Trophoblast cell (in vitro differentiated cells and primary cell): ENCODE measurements at places on chromosomes 5 and 9.

DNA sequence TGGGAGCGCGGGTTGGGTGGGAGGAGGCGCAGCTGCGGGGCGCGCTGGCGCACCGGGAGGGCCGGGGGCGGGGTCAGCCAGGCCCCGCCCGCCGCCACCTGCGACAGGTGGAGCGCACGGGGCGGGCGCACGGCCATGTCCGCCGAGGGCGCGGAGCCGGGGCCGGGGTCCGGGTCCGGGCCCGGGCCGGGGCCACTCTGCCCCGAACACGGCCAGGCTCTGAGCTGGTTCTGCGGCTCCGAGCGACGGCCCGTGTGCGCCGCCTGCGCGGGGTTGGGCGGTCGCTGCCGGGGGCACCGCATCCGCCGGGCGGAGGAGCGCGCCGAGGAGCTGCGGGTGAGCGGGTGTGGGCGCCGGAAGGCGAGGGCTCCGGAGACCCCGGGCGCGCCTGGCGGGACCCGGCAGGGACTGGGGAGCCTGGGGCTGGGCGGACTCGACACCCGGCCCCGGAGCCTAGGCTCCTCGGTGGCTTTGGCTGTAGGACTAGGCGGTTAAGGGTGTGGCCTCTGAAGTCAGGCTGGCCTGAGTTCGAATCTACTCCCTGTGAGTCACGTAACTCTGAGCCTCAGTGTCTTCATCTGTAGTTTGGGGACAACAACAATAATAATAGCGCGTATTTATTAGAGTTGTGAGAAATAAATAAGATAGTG is at the start of gene BSPRY:
Gene BSPRY (plus strand): TSS at position 97 of the 650 bp plus-strand sequence. CDS start 39 bp downstream, at position 136.
- peak; percentile 20 for DNase-seq

- no peak for DNase-seq
Measured at GRCh38 chr5:83530193-83530592, 58.6 kb downstream of the VCAN start.

GRCh38 chr5:59140133-59140532 is 557.3 kb downstream of the RAB3C start:
- DNase-seq, result no peak

GRCh38 chr5:51376509-51376908 is 6.7 kb upstream of the ISL1 start:
- DNase-seq, result no peak

DNA sequence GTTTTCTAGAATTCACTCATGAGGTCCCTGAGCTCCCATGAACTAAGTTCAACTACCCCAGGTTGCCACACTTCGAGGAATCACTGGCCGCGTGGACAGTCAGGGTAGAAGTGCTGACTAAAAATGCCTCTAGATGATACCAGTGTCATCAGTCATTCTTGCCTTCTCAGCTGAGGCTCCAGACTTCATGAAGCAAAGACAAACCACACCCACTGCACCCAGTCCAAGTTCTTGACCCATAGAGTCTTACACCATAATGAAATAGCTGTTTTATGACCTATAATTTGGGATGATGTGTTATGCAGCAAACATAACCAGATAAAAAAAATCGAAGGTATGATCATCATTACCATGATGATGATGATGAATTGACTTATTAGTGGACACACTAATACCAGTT is 632.9 kb upstream of the TLE4 start:
- no peak for DNase-seq

DNA sequence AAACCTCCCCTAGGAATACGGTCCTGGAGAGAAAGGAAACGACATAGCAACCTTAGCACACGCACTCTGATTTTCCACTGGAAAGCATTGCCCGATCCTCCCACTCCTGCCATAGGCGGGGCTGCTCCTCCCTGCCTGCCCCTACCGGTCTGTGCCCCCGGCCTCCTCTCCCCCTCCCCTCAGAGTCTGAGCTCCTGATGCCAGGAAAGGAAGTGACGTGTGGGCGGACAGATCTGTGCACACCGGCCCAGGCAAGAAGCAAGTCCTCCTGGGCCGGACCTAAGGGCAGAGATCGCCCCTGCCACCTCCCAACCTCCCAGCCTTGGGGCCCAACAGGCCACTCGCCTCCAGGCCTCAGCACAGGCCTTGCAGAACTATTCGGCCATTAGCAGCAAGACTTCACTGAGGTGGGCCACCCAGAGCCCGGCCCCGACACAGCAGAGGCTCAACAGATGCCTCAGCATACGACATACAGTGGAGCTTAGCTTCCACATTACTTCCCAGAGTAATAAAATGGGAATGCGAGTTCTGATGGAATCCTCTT is 7.2 kb downstream of the NINJ1 start:
- no peak for DNase-seq

DNA sequence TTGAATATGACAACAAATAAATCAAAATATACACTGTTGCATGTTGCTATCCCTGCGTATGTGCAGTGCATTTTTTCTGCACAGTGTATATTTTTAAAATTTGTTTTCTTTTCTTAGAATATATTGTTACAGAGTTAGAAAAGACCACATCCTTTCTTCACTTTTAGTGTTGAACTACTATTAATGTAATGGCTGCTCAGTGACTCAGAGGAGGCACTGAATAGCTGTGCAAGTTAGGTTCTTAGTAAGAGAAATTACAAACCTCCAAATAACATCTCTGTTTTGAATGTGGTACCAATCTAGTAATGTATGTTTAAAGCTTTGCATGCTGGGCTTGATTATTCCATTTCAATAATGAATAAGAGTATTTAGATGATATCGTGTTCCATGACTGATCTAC is 208.9 kb upstream of the PRR16 start:
- DNase-seq, result no peak

DNA sequence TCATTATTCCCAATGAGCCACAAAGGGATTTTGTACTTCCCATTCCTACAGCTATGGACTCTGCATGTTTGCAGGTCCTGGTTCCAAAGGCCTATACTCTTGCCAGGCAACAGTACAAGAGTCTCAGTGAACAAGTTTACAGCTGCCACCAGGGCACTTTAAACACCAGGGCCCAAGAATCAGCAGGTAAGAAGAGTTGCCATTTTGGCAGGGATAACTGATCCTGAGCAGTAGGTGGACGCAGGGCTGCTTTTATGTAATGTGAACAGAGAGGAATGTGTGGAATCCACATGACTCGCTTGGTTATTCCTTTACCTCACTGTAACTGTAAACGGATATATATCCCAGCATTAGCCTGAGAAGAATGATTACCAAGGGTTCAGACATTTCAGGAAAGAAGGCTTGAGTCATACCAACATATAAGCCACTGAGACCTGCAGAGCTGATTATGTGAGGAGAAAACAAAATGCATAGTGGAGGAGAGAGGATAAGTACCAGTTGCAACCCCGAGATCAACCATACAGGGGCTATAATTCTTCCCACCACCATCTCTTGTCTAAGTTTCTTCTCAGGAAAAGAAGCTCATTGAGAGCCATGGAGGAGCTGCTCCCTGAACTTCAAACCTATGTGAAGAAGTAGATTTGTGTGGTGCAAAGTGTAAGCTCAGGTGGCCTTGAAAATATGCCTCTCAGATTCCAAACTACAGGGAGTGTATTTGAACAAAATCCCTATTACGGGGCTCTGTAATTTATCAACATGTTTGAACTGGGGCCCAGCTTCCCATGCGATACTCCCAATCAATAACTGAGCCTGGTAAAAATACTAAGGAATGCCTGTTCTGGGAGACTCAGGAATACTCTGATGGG is 24.6 kb downstream of the RAPGEF6 start:
- peak; percentile 76 for DNase-seq

- no peak for DNase-seq
Measured at GRCh38 chr9:36934478-36935065, 99.5 kb downstream of the PAX5 start.

- DNase-seq, result no peak
Measured at GRCh38 chr9:105219291-105219805, 25.1 kb upstream of the SLC44A1 start.

DNA sequence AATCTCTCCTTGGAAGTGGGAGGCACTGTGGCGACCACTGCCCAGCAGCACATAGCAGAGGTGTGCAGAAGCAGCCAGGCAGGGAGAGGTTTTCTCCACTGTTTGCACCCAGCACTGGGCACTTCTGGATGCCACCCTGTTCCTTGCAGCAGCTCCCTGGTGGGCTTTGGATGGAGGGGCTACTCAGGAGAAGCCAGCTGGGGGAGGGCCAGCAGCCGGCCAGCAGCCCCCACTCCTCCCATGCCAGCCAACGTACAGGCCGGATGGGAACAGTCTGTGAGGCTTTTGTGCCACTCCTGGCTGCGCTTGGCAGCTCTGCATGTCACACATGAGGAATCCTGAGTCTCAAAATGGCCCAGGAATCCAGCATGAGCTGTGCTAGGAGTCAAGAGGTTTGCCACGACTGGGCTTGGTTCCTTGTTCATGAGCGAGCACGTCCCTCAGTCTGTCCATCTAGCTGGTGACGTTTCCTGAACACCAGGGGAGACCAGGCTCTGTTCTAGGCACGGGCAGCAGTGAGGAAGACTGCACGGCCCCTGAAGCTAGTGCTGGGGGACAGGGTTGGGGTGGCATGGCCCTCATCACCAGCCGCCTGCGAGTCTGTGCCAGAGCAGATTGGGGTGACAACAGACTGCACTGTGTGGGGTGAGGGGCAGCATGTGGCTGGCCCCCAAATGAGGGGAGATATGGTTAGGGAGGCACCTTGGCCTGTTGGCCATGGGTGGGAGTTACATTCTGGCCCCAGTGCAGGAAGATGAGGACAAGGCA is 10.1 kb downstream of the PHF2 start:
- DNase-seq, result no peak
